ENCODE measurements at places on chromosomes 5 and 9.

- DNase-seq: peak; percentile 46
Measured at GRCh38 chr5:100623719-100624118, 88.5 kb downstream of the FAM174A start.

- DNase-seq: no peak
Measured at GRCh38 chr5:31197183-31197582, 3.7 kb downstream of the CDH6 start.

DNA sequence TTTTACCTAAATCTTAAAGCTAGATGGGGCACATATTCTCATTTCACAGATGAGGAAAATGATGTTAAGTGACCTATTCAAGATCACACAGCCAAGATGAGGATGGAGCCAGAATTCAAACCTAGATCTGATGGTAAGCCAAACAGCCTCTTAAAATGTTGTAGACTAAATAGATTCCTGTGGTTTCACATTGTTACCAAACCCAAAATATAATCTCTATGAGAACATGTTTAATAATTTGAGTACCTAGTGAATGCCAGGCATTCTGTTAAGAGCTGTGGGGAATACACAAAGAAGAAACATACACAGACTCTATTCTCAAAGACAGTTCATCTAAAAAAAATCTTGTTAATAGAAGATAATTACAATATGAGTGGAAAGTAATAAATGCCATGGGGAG lies 25.2 kb downstream of the HOMER1 start:
- DNase-seq: no peak

- DNase-seq: no peak
Measured at GRCh38 chr5:16521521-16522483, 56.2 kb upstream of the ZNF622 start.

DNA sequence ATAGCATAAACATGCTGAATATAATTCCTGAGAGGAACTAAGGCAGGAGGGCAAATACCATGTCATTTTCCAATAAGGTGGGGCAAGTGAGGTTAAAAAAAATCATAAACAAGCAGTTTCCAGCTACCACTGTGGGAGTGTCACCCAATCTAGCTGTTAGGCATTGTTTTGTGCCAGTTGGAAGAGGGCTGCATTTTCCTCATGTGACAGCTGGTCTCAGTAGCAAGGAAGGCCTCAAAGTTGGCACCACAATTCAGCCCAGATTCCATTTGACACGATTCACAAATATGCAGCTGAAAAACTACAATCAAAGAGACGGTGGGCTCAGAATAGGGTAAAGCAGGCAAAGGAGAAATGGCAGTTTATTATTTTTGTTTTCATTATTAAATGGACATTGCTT lies 636.1 kb downstream of the KIF4B start:
- DNase-seq: no peak

- no peak for DNase-seq
Measured at GRCh38 chr5:96855031-96855872, 21.0 kb upstream of the ERAP2 start.

- DNase-seq: no peak
Measured at GRCh38 chr9:134053401-134053871, 14.4 kb downstream of the BRD3 start.

DNA sequence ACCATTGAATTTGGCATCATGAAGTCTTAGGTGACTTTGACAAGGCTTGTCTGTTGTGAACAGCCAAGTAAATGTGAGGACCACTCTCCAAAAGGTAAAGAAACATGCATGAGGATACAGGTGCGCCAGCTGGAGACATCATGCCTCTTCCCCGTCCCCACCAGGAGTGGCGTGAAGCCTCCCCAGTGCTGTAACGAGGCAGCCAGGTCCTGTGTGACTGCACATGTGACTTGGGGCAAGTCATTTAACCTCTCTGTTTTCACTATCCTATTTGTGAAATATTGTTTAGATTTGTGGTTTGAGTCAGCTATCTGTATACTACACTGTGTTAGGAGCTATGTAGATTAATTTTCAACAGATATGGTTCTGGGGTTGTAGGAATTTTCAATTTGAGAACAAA lies 65.0 kb downstream of the DOCK8 start:
- DNase-seq: no peak
